ENCODE measurements at places on chromosomes 2 and 18.

- DNase-seq: no peak
Observed at GRCh38 chr2:164371916-164372315, 249.4 kb downstream of the GRB14 start.

DNA sequence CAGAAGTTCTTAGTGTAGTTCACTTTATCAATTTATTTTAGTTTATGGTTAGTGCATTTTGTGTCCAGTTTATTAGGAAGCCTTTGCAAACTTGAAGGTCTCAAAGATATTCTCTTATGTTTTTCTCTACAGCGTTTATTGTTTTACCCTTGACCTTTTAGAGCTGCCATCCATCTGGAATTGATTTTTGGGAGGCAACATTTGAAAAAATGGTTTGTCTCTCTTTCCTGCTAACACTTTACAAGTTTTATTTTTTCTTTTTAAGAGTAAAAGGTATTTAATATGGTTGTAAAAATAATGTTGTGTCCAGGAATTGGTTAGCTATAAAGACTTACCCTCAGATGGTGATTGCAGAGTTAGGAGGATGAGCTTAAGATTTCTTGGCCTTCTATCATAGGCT lies 14.0 kb downstream of the GORASP2 start:
- no peak for DNase-seq

DNA sequence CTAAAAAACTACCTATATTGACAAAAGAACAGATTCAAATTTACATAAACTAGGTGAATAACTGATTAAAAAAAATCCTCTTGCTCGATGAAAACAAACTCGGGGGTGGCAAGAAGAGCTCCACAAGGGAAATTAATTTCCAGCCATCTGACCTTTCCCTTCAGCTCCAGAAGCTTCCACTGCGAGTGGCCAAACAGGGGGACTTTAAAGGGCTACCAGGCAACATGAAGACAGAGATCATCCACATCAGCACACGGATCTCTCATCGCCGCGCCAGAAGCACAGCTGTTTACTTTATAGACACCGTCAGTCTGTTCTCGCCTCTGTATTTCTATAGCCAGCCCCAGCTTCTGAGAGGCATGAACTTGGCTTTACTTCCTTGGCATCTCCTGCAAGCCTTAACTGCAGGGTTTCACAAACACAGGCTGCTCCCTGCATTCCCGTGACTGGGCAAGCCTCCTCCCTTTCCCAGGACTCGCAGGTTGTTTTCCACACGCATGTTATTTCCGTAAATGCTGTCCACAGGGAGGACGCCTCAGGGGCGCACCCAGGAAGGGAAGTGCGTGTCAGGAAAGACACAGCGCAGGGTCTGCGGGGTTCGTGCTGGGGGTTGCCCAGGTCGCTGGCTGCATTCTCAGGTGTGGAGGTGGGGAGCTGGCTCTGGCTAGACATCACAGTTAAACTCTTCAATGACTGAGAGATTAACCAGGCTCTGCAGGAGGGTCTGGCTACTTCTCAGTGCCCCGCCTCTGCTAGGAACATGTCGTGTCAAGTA lies 85.0 kb downstream of the USP40 start:
- DNase-seq: no peak

DNA sequence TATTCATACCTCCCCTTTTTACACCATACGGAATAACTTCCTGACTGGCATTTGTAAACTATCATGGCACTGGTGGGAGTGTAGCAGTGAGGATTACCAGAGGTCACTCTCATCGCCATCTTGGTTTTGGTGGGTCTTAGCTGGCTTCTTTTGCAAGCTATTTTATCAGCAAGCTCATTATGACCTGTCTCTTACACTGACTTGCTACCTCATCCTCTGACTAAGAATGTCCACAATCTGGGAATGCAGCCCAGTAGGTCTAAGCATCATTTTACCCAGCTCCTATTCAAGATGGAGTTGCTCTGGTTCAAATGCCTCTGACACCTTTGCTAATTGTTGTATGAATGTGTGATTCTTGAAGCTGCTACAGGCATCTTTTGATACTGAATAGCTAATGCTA lies 950.8 kb upstream of the SLC39A10 start:
- DNase-seq: no peak

- DNase-seq: no peak
Observed at GRCh38 chr2:240248721-240249422, 108.4 kb upstream of the OTOS start.

DNA sequence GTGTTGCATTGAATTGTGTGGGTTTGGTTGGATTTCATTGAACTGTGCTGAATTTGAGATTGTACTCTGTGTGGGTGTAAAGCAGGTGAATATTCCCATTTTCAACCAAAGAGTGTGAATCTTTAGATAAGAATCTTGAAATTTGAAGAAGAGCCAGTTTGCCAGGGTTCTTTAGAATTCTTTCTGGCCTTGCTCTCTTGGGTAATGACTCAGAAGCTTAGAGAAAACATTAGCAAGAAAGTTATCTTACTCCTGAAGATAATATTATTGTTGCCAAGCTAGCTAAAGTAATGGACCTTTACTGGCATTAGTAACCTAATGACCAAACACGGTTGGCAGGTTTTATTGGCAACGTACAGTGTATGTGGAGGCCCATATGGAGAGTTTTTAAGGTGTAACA lies 46.4 kb upstream of the SIX3 start:
- no peak for DNase-seq

- no peak for DNase-seq
Observed at GRCh38 chr2:218925434-218925833, 34.0 kb upstream of the CDK5R2 start.

Data from LoVo (cell line).